ENCODE measurements at places on chromosomes 1 and 21.

GRCh38 chr21:46477765-46478164, 19.1 kb downstream of the DIP2A start:
- DNase-seq = no peak

- peak; percentile 93 for DNase-seq
Observed at GRCh38 chr21:17612565-17613241, at the start of gene BTG3. Gene BTG3 (minus strand): TSS chr21:17612901. CDS start chr21:17609144, 3,757 bp downstream.

- DNase-seq = peak; percentile 82
Observed at GRCh38 chr1:181038399-181038873, 4.7 kb downstream of the MR1 start.

- DNase-seq = no peak
Observed at GRCh38 chr1:149965440-149965839, 28.8 kb upstream of the MTMR11 start.

- DNase-seq = no peak
Observed at GRCh38 chr1:182147136-182147820, 85.8 kb upstream of the ZNF648 start.

DNA sequence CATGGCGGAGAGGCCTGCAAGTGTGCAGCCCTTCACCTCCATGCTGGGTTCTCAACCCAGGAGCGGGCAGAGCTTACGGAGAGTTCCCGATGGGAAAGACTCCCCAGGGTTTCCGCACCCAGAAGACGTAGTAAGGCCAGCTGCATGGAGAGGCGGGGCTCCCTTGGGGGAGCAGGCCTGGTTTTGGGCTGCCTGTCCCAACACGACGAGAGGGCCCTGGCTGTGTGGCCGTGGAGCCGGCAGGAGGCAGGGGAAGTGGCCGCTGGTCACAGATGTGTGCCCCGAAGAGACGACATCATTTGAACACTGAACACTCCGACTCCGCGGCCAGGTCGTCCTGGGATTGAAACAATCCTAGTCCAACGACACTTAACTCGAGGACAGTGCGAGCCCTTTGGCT, 57.0 kb downstream of the MORN1 start:
- no peak for DNase-seq

- no peak for DNase-seq
Observed at GRCh38 chr1:223243441-223244050, 100.5 kb upstream of the TLR5 start.

- peak; percentile 72 for DNase-seq
Observed at GRCh38 chr1:99685516-99686180, 39.7 kb downstream of the PALMD start.

DNA sequence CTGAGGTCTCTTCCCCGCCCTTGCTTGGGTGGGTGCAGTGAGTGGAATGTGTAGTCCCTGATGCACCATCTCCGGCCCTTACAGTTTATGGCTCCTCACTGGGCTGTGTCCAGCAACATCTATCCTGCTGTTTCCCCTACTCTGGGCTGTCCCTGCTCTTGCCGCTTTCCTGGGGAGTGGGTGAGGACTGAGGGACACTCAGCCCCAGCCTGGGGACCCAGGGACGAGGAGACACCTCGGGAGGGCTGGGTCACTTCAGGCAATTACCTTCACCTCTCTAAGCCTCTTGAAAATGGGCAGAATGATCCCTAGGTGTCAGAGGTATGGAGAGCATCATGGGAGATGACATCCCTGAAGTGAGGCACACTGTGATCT, 13.6 kb upstream of the LRP8 start:
- DNase-seq = no peak

- DNase-seq = no peak
Observed at GRCh38 chr1:199161766-199162303, 523.0 kb downstream of the PTPRC start.

- DNase-seq = no peak
Observed at GRCh38 chr1:171834821-171835220, 6.5 kb upstream of the DNM3 start.

DNA sequence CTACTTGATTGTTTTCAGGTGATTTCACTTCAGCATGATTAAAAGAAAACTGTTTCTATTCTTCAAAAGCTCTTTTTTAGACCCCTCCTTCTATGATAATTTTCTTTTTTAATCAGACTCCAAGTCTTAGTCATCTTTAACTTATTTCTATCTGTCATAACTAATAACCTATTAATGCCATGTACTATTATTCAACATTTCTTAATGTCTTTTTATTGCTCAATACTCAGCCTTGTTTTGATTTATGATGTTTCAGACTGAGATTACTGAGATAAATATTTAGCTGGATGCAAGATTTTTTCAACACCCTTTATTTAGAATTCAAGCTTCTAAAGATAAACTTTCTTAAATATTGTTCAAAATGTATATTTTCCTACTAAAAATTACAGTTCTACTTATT, 53.6 kb downstream of the ATP6V1G3 start:
- DNase-seq = no peak

DNA sequence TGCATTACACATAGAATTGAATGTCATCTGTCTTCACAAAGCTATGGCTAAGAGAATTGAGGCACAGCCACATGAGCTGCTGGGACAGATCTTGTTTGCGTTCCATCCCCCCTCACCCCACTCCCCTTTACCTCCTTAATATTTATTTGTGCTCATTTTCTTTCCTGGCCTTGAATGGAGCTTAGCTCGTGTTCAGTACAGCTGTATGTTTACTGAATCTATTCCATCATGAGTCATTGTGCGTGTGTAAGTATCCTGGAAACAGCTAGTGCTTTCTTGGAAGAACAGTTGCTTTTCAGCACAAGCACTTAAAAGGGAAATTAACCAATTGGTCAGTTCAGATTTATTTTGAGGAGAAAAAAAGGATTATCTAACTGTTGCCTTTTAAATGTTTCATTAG, 14.7 kb downstream of the PROX1 start:
- DNase-seq = no peak

GRCh38 chr1:37021502-37021901, 12.8 kb downstream of the GRIK3 start:
- DNase-seq = no peak
